ENCODE measurements at places on chromosomes 1 and 21.

- DNase-seq, result no peak
Observed at GRCh38 chr1:223765036-223765718, 52.8 kb downstream of the CAPN2 start.

GRCh38 chr1:229227298-229227919 is 43.5 kb upstream of the RAB4A start:
- peak; percentile 68 for DNase-seq

DNA sequence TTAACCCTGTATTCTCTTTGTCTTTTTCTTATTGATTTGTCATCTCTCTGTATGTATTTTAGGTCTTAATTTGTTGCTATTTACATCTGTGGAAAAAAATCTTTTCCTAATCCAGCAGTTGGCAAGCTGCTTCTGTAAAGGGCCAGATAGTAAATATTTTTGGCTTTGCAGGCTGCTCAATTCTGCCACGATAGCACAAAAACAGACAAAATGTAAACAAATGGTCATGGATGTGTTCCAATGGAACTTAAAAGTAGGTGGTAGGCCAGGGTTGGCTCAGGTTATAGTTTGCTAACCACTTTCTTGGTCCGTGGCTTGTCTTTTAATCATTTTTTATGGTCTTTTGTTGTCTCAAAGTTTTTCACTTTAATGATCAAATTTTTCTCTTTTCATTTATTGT is 371.8 kb downstream of the HHAT start:
- no peak for DNase-seq

DNA sequence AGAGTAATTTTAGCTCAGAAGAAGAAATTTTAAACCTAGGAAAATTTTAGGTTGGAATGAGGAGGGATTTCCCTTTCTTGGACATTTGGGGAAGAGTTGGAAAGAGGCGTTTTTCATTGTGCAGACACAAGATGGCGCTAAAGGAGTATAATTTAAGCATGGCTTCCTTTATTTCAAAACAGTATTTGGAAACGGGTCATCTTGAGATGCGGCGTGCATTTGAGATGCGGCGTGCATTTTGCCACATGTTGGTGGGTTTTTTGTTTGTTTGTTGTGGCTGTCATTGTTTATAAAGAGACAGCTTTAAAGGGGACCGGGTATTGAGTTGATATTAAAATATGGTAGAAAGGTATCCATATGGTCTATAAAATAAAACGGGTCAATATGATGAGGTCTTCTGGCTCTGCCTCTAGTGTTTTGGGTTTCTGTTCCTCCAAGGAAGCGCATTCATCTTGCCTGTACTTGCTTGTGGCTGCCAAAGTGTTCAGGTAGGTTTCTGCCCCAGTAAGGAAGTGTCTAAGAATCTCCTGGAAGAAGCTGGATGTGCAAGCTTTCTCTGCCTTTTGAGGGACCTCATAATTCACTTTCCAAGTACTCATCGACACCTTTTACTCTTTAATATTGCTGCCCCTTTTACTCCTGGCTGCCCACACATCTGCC is 210.3 kb downstream of the SLC35F3 start:
- no peak for DNase-seq

- DNase-seq, result no peak
Observed at GRCh38 chr1:228349701-228350171, 56.9 kb downstream of the TRIM11 start.

DNA sequence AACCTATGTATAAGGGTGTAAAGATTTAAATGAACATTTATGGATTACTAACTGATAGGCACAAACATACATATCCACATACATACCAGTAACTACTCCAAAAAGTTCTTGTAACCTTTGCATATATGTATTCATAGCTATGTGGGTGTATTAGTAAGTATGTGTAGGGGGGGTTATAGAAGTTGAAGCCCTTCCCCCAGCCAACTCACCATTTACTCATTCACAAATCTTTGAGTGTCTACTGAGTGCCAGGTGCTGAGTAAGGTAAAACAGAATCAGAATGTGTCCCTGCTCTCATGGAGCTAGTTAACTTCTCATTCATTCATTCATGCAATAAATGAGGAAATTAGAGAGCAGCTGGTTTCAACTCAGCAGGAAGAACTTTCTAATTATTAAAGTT is 1.3 kb downstream of the C1orf146 start:
- no peak for DNase-seq

- no peak for DNase-seq
Observed at GRCh38 chr1:157325220-157325619, 187.0 kb upstream of the ETV3 start.

DNA sequence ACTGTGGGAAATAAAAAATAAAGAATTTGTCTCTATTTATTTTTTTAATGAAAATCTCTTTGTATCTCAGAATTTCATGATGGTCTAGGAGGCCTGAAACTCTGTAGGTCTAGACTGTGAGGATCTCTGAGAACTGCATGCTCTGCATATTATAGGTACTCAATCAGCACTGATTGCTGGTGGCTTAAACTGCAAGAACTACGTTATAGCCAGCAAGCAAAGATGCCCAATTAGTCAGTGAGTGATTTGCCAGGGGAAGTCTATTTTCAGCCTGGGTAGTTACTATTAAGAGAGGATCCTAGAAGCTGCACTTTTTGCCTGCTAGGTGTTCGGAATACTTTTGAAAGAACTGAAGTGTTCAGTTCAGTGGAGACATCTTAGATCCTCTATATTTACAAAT is 87.4 kb downstream of the GPR52 start:
- DNase-seq, result no peak

DNA sequence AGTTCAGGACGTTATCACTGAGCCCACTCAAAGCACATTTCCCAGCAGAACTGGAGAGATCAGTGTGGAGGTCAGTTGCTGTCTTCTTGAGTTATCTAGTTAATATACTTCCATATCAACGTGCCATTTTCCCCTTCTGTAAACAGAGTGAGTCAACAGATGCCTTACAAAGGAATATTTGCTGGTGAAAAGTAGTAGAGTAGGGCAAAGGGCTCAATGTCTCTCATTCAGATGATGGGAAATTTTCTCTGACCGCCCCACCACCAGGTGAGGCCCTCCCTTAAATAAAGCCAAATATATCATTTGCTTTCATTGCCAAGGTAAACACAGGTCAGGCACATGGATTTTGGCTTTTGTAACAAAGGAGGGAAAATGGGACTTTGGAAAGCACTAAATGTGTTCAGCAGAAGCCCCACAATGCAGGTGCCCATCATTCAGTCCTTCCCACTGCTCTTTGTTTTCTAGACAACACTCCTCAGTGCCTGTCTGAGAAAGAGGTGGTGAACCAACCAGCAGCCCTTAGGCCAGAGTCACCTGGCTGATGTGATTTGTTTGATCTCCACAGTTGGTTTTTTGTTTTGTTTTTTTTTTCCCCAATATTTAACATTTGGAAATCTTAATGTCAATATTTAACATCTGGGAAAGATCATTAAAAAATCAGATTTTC is 40.5 kb upstream of the SAMD13 start:
- DNase-seq, result no peak

GRCh38 chr1:169873582-169874199 is 20.0 kb downstream of the SCYL3 start:
- no peak for DNase-seq

DNA sequence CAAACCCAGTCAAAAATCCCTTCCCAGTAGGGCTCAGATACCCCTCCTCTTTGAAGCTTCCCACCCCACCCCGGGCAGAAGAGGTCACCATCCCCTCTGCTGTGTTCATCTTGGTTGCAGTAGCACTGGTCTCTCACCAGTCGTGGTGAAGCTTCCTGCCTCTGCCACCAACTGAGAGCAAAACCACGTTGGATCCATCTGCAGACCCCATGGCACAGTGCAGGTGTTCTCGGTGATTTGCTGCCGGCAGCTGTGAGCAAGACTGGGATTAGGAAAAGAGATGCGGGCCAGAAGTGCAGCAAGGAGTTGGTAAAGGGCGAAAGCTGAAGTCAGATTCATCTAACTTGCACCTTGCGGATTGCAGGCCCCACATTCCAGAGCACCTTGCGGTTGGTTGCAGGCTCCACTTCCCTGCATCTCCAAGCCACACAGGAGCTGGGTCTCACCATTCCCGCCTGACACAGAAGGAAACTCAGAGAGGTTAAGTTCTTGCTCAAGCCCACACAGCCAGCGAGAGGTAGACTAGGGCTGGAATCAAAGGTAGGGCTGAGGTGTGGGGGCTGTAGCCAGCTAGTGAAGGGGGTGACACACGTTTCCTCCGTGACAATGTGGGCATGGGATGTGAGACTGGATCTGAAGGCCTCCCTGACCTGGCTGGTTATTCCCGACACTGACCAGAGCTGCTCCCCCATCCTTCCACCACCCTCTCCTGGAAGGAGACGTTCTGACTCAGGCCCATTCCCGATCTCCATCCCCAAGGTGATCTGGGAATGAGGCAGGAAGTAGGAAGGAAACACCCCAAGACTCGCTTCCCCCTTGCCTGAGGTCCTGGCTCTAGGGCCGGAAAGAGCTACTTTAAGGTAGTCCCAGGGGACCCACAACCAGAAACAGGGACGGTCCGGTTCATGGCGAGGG is 3.3 kb upstream of the FAM110D start:
- no peak for DNase-seq

DNA sequence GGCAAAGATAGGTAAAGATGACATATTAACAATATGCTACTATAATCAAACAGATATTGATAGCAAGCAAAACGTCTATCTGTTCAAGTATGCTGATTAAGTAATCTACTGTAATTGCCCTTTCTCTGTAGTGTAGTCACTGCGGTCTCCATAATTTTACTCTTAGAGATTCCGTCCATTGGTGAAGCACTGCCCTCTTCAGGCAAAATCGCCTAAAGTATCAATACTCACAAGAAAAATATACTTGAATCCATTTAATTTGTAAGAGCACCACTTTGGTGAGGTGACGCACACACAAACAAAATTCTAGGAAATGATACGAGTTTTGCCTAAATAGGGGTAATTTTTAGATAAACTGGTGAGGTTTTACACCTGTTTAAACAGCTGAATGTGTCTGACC is 434.6 kb upstream of the CHRM3 start:
- no peak for DNase-seq

GRCh38 chr1:65539266-65540131 is 119.0 kb downstream of the LEPR start:
- DNase-seq, result no peak

DNA sequence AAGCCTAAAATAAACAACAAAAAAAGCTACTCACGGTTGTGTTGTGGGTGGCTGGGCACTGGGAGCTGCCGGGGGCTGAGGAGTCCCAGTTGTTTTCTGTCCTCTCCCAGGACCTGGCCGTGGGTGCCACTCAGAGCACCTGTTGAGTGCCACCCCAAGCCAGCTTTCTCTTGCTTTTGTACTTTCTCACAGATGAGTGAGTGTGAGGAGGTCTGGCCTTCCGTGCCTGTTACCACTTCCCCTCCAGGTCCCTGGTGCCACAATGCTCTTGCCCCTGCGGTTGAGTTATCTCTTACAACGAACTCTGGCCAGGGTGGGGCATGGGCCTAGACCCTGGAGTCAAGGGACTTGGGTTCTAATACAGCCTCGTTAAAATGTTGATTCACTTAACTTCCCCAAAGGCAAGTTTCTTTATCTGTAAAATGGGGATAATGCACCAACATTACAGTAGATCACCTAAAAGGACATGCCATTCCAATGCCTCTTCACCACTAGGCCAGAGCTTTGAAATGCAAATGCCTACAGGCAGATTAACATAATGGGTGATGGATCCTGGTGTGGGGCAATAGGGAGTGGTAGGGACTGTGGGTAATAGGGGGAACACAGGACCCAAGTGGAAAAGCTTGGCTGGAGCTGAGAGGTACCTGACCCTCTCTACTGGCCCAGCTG is at the start of gene CNR2:
Gene CNR2 (minus strand): TSS at position 151 of the 669 bp plus-strand sequence. CDS start 37,745 bp downstream, outside the sequence.
- DNase-seq, result no peak

- no peak for DNase-seq
Observed at GRCh38 chr21:16908077-16908476, 604.8 kb upstream of the CXADR start.

DNA sequence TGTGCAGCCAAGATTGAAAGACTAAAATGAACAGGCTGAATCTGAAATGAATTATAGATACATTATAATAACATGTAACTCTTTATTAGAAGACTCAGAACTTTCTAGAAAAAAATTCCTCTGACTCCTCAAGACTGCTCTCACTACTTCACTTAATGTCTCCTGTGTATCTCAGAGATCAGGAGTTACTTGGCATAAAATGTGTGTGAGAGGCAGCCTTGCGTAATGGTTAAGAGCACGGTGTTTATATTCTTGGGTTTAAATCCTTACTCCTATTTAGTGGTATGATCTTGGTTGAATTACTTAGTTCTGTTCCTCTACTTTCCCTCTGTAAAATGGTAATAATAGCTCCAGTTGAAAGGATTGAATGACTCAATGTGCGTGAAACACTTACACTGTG is 634.9 kb downstream of the LTN1 start:
- no peak for DNase-seq

- no peak for DNase-seq
Observed at GRCh38 chr1:183259924-183260323, 73.9 kb downstream of the LAMC2 start.

DNA sequence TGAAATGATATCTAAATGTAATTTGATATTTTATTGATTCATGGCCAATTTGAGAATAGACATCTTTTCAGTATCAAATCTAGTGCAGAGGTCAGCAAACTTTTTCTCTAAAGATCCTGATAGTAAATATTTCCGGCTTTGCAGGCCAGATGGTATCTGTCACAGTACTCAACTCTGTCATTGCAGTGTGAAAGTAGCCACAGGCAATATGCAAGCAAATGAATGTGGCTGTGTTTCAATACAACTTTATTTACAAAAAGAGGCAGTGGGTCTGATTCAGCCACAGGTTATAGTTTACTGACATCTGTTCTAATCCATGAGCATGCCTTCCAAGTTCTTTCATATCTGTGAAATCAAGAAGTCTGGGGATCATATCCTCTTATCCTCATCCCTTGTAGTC is 221.2 kb downstream of the PRDM2 start:
- no peak for DNase-seq

DNA sequence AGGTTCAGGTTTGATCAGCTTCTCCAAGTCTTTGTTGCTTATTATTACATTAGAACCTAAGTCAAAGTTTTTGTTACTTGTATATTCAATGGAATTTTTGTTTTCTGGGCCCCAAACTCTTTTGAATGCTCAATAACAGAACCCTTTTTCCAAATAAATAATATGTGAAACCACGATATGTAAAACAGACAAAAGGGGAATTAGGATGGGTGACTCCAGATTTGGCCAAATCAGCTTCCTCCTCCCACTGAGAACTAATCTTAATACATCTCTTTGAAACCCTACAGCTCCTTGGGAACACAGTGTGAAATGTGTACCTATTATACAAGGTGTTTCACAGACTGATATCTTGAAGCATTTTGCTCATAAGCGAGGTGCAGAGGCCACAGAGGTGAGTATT is 67.0 kb upstream of the TNFSF18 start:
- DNase-seq, result no peak
